ELF-1 (cell line): ENCODE measurements at places on chromosomes 2 and 18.

GRCh38 chr2:171315781-171316180, 118.0 kb downstream of the METTL8 start:
- DNase-seq = no peak

GRCh38 chr2:224860786-224861185, 144.6 kb upstream of the CCDC195 start:
- no peak for DNase-seq

DNA sequence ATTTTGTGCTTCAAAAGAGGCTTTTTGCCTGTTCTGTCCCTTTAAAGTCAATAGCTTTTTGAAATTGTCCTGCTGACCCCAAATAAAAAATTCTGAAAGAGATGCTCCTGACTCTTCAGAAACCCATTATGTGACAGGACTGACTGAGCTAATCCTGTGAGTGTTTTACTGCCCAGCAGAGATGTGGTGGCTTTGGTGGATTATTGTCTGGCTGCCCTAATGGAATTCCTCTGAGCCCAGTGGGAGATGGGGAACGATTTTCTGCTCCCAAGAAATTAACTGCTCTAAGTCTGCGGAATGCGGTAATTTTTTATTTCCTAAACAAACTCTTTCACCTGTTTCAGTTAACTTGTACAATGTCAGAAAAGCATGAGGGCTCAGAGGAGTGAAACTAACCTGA, 258.2 kb downstream of the IKZF2 start:
- no peak for DNase-seq

DNA sequence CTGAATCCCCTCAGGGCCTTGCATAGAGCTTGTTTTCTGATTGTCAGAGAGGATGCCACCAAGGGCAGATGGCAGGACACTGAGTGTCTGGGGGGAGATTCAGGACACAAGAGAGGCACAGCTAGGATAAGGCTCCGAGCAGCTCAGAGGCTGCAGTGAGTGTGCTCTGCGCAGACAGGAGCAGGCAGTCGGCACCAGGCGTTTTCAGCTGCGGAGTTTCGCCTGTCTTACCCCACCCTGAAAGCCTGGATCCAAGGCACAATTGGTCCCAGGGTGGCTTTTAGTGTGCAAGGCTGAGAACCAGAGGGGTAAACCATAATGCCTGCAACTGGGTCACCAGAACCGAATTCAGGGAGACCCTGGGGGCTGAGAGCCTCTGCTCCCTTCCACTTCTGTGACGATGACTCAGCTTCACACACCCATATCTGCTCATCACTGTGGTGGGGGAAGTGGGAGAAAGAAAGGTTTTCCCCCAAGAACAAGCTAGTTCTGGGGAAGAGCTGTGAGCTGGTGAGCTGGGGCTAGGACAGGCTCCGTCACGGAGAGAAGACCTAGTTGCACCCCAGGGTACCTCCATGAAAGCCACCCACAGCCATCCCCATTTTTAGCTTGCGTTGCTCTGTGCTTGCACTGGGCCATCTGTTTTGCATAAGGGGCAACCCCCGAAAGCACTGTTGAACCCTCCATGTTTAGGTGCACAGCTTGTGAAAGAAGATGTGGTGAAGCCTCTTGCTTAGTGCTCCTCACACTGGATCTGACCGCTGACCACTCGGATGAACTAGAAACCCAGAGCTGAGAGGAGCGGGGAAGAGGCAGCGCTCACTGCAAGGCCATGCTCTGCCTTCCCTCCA, 173.7 kb downstream of the CELF4 start:
- DNase-seq = no peak

DNA sequence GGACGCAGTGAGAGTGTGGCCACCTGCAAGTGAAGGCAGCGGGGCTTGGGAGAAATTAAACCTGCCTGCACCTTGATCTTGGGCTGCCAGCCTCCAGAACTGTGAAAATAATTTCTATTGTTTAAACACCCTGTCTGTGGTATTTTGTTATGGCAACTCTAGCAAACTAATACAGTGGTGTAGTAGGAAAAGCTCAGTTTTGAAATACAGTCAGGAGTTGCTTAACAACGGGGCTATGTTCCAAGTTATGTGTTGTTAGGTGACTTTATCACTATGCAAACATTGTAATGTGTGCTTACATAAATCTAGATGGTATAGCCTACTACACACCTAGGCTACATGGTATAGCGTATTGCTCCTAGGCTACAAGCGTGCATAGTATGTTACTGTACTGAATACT, 93.4 kb upstream of the FN1 start:
- no peak for DNase-seq

- DNase-seq = no peak
These were observed 440.1 kb downstream of the MTX2 start for GRCh38 chr2:176709149-176709951.

- no peak for DNase-seq
These were observed 133.8 kb downstream of the MEMO1 start for GRCh38 chr2:31877008-31877407.

DNA sequence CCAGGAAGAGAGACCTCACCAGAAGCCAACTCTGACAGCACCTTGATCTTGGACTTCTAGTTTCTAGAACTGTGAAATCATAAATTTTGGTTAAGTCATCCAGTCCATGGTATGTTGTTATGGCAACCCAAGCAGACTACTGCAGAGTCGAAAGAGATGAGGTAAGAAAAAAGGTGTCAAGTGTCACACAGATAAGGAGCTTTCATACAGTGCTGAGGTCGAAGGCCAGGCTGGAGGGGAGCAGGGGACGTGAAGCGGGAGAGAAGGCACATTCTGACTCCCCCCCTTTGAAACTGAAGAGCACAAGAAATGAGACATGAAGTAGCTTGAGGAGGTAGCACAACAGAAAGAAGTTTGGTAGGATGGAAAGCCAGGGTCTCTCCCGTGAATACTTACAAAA, 110.4 kb downstream of the ALK start:
- no peak for DNase-seq

- no peak for DNase-seq
These were observed 179.1 kb upstream of the CCDC68 start for GRCh38 chr18:55138401-55138800.

- DNase-seq = peak; percentile 74
These were observed 131.2 kb downstream of the LYPD6B start for GRCh38 chr2:149169656-149170055.

DNA sequence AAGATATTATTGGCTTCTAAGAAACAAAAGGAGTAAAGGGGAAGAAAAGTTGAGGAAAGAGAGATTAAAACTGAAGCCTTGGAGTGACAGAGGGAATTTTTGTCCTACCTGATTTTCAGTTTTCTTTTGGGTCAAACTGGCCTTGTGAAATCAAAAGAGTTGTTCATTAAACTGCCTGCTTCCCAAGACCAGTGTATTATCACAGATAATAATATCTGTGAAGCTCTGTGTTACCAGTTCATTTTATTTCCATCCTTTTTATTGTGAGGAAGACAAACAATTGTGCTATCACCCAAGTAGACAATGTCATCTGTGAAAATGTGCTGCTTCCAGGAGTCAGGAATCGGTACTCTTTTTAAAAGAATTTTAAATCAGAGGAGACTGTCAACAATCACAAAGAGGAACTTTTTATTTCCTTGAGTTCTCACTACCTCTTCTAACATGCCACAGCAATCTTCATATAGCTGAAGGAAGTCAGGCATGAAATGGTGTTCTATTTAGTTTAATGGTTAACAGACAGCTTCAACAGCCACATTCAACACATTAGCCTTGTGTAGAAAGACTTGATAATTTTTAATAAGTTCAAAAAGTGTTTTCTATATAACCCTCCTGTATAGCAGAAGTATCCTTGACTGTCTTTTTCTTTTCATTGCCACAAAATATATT, 554.8 kb downstream of the PIK3C3 start:
- no peak for DNase-seq

GRCh38 chr2:43845181-43845580, 6.4 kb downstream of the ABCG8 start:
- DNase-seq = no peak

GRCh38 chr2:171909266-171909665, 13.0 kb upstream of the HAT1 start:
- DNase-seq = no peak

- DNase-seq = no peak
These were observed 211.8 kb upstream of the SLC14A2 start for GRCh38 chr18:45403341-45404049.

DNA sequence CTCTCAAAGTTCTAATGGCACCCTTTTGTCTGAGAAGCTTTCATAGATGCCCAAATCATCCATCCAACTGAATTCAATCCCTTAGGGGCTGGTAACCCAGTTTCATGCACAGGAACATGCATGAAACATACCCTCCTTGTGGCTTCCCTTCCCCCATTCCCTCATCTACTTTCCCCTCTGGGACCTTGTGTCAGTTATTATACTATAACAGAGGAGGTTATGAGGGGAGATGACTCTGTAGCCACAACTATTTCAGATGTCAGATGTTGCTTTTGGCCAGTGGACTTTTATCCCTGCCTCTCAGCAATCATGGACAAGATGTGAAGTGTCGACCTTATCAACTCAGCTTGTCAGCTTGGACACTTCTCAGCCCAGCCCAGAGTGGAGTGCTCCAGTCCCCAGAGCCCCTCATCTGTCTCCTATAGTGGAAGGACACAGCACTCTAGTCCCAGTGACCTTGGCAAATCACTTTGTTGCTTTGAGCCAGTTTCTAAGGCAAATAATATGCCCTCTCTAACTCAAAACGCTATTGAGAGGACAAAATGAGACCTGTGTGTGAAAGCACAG, 8.4 kb downstream of the DHRS9 start:
- no peak for DNase-seq

- no peak for DNase-seq
These were observed 8.9 kb upstream of the CHRNA1 start for GRCh38 chr2:174773215-174773614.

- DNase-seq = peak; percentile 75
These were observed 88.6 kb upstream of the B3GNT7 start for GRCh38 chr2:231306791-231307393.

DNA sequence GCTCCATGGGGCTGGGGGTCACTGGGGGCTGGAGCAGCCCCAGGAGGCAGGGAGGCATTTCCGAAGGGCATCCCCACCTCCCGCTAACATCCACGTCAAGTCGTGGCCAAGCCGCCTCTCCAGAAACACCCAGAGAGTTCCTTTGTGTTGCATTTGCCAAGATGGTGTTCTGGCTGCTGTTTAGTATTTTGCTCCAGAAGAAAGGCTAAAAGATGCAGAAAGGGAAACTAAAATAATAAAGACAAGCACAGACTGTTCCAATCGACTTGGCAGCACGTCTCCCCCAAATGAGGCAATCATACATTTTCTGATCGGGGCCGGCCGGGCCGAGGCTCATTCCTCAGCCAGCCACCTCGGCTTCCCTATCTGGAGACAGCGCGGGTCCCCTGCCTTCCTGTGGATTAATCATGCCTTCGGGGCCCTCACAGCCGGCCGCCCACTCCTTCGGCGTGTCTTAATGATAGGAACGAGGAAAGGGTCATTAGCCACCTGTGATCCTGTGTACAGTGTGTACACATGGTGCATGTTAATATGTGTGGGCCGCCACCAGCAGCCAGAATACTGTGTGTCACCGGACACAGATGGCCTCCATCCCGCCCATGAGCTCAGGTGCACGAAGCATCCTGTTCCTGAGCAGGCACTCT, 169.2 kb downstream of the KLHL29 start:
- no peak for DNase-seq
